ENCODE measurements at places on chromosomes 1 and 21.

DNA sequence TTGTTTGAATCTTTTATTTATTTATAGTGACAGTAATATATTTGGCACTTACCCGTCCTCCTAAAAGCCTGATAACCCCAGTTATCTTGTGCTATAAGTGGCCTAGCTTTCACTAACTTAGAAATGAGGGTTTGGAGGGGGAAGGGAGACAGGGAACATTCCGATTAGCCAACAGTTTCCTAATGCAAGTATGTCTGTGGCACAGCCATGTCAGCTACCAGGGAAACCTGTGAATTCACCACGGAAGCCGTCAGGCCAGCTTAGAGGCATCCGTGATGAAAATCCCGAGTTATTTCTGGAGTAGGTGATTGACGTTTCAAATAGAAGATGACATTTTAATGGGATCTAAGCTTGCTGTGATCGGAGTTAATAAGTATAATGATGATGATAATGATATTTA lies 39.4 kb upstream of the BCL10 start:
- DNase-seq = no peak

- DNase-seq = no peak
Observed at GRCh38 chr21:42040411-42041180, 30.4 kb upstream of the ZBTB21 start.

DNA sequence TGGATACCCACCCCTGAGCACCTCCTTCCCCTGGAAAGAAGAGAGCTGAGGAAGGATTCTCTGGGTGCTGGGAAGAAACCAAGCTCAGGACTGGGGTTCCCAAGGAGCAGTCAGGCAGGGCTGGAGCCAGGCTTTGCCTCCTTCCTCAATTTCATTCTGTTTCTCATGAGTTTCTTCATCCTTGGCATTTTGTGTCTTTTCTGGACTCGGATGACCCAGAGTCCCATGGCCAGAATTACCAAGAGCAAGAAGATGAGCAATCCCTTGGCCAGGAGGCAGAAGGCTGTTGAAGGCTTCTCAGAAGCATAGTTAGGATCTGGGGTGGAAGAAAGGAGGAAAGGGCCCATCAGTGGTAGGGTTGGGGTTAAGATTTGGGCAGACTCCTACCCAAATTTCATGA lies 2.5 kb downstream of the SLAMF9 start:
- DNase-seq = no peak

GRCh38 chr1:244439391-244440032 lies 12.2 kb downstream of the ADSS2 start:
- DNase-seq = no peak

DNA sequence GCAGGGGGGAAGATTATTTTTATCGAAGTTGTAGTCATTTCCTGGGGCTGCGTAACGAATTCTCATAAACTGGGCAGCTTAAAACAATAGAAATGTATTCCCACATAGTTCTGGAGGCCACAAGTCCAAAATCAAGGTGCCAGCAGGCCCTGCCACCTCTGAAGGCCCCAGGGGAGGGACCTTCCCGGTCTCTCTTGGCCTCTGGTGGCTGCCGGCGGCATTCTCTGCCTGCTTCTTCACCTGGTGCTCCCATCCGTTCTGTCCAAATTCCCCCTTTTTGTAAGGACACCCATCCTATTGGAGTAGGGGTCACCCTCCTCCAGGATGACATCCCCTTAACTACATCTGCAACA lies 92.8 kb downstream of the PDE9A start:
- no peak for DNase-seq

- DNase-seq = no peak
Observed at GRCh38 chr1:209486861-209487593, 96.5 kb upstream of the CAMK1G start.

- DNase-seq = no peak
Observed at GRCh38 chr21:39631842-39632562, 19.3 kb downstream of the B3GALT5 start.

DNA sequence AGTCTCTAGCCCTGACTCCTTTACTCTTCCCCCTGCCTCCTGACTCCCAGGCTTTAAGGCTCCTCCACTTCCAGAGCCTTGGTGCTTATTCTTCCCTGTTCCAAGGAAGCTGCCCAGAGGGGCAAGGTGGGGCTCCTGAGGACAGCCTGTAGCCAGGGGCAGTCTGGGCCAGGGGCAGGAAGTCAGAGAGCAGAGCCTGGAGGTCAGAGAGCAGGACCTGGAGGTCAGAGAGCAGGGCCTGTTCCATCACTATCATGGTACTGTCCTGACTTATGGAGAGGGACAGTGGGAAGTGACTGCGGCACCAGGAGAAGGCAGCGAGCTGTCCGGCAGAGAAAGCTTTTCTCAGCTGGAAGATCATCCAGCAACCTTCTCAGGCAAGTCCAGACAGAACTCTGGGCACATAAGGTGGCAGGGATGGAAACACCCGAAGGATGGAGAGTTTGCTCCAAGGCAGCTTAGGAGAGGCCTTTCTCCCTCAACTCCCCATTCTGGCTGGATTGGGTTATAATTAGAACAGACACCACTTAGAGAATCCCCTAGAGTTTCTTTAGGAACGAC lies 25.0 kb downstream of the PLXNA2 start:
- no peak for DNase-seq

DNA sequence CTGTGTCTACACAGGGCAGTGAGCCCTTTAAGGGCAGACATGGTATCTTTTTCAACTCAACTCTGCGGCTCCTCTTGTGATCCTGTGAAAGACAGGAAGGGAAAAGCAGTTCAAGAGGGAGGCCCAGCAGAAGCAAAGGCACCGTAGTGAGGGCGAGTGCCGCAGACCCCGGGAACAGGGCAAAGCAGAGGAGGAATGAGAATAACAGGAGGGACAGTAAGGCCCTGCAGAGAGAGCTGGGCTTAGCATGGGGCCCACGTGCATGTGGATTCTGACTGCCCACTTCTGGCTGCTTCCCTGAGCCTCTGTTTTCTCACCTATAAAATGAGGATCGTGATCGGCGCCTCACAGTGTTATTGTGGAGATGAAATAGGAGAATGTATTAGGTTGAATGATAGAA lies 409.3 kb downstream of the PTPRU start:
- no peak for DNase-seq

GRCh38 chr1:111739194-111739924 lies at the start of gene INKA2:
Gene INKA2, minus strand, starts transcription at chr1:111739395. Its CDS starts 153 bp downstream, at chr1:111739242.
- DNase-seq = peak; percentile 33

DNA sequence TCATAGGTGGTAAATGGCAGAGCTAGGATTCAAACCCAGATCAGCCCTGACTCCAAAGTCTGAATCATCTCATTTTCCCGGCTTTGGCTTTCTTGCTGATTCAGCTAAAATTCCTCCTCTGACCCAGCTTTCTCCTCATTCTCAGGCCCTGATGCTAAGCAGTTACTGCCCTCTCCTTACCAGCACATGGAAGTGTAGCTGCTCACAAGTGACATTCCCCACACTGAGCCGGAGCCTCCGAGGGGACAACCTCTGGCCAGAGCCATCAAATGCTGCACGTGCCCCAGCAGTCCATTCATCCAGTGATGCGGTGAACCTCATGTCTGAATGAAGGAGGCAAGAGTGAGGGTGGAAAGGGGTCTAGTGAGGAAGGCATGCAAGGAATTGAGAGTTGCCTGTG lies 11.1 kb downstream of the ITGA10 start:
- no peak for DNase-seq

DNA sequence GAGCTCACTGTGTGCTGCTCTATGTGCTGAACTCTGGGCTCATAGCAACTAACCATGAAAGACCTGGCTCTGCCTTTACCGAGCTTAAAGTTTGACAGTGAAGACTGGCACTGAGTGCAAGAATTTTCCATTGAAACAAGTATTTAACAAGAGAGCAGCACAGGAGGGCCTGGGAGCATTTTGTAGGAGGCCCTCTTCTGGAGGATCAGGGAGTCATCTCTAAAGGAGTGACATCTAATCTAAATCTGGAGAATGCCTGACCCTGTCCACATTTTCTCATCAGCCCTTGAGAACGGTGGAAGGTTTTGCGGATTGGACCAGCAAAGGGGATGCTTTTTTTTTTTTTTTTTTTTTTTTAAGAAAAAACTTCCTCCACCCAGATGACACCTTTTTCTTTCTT lies 150.8 kb downstream of the ROR1 start:
- no peak for DNase-seq

- DNase-seq = no peak
Observed at GRCh38 chr1:32063261-32063681, 9.5 kb upstream of the TMEM39B start.

- no peak for DNase-seq
Observed at GRCh38 chr21:29157080-29157479, 26.6 kb downstream of the MAP3K7CL start.

GRCh38 chr1:34681480-34682451 lies 73.1 kb upstream of the GJB5 start:
- DNase-seq = peak; percentile 11

DNA sequence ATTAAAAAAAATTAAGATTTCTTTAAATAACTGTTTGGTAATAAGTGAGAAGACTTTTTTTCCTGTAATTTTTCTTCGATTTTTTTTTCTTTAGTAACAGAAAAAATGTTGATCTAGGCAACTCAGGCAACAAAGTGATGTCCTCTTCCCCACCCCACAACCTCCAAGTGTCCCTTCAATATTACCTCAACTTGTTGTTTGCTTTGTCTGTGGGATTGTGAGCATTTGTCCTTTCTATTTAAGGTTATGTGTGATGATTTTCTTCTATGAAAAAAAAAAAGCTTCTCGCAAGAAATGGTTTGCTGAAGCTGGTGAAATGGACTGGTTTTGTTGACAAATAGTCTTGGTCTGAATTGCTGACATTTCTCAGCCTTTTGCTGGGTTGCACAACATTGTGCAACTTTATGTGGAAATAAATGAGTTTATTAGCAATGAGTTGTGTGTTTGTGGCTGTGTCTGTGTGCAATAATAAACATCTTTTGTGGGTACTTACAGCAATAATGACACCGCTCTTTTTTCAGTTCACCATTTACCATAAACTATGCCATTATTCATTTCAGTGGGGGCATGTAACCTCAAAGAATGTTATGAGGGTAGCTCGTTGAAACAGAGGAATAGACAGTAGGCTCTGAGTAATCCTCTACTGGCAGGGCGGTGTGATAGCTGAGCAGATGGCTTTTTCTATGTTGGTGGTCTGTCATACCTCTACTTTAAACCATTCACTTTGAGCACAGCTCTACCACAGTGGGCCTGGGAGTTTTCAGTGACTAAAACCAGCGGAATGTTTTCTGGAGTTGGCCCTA lies 218.4 kb downstream of the HLX start:
- DNase-seq = no peak

DNA sequence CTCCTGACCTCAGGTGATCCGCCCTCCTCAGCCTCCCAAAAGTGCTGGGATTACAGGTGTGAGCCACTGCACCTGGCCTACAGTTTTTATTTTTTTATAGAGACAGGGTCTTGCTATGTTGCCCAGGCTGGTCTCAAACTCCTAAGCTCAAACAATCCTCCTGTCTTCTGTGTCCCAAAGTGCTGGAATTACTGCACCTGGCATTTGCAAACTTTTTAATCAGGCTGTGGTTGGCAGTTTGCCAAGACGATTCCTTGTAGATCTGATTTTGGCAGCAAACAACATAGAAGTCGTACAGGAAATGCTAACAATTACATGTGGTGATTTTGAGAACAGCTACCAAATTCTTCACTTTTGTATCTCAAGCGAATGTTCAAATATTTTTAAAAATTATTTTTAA lies 10.1 kb downstream of the RBP7 start:
- DNase-seq = no peak

All from stimulated activated CD8-positive, alpha-beta memory T cell treated with anti-CD3 and anti-CD28 coated beads, Interleukin-2, amount 100 ng/mL, for 1 hour (primary cell).